ENCODE measurements at places on chromosomes 4 and X. TPM values are rescaled to one million over a fixed set of nuclear protein-coding genes. Genes with fewer than 3 reads are reported as not detected.

The GLOD5 gene
- not detected for total RNA-seq

The LRBA gene
- 19.6 TPM for total RNA-seq

The PUDP gene
- total RNA-seq = 15.3 TPM

The AWAT2 gene
- not detected for total RNA-seq

The MAGEA10 gene
- total RNA-seq = not detected

The UGT2B7 gene
- total RNA-seq = not detected

The BOD1L1 gene
- 14.4 TPM for total RNA-seq

The S100P gene
- not detected for total RNA-seq

The NFXL1 gene
- total RNA-seq = 12.4 TPM

The GPR119 gene
- total RNA-seq = not detected

The RBPJ gene
- total RNA-seq = 43.0 TPM

The PCDH11X gene
- total RNA-seq = not detected

The ANXA10 gene
- 2.9 TPM for total RNA-seq

The ETDB gene
- not detected for total RNA-seq

The DCLK2 gene
- total RNA-seq = 3.5 TPM

The EFHC2 gene
- 0.71 TPM for total RNA-seq

The TMSB15A gene
- total RNA-seq = 7.5 TPM

The NAP1L2 gene
- 6.3 TPM for total RNA-seq

The TECRL gene
- total RNA-seq = not detected

The GLRA3 gene
- total RNA-seq = not detected

The CXCL1 gene
- 17.7 TPM for total RNA-seq

The LANCL3 gene
- total RNA-seq = not detected

The SPANXD gene
- not detected for total RNA-seq

The NHS gene
- 0.58 TPM for total RNA-seq

The F9 gene
- total RNA-seq = not detected

The BMPR1B gene
- total RNA-seq = 0.29 TPM

The CFAP47 gene
- total RNA-seq = not detected

The CSN1S1 gene
- not detected for total RNA-seq

The GALNTL6 gene
- not detected for total RNA-seq

The VEGFC gene
- 39.3 TPM for total RNA-seq

The SRPX2 gene
- total RNA-seq = 61.3 TPM

The PGAM4 gene
- not detected for total RNA-seq

The AP1S2 gene
- total RNA-seq = 60.6 TPM

The FAM47A gene
- total RNA-seq = not detected

The EVC2 gene
- 12.1 TPM for total RNA-seq

The LARP1B gene
- 6.1 TPM for total RNA-seq

The RTL3 gene
- under 0.01 TPM for total RNA-seq

The MXD4 gene
- total RNA-seq = 65.7 TPM

The PDGFRA gene
- 63.1 TPM for total RNA-seq

The CD40LG gene
- not detected for total RNA-seq

The IL21 gene
- not detected for total RNA-seq

The SOD3 gene
- total RNA-seq = 1.4 TPM

The RIPPLY1 gene
- total RNA-seq = not detected

The CXCL5 gene
- total RNA-seq = 2.7 TPM

The WDFY3 gene
- 20.5 TPM for total RNA-seq

The FMR1NB gene
- total RNA-seq = not detected

The ATP6AP1 gene
- total RNA-seq = 56.2 TPM

The GCNA gene
- total RNA-seq = 0.58 TPM

The SMIM31 gene
- total RNA-seq = not detected

The CENPVL1 gene
- total RNA-seq = not detected

The SHROOM2 gene
- 11.9 TPM for total RNA-seq

The FRG2 gene
- not detected for total RNA-seq
